T-cell (primary cell): ENCODE measurements at places on chromosomes 1 and 21. TPM values are rescaled to one million over a fixed set of nuclear protein-coding genes. Genes with fewer than 3 reads are reported as not detected.

- no peak for DNase-seq
Observed at GRCh38 chr21:10575311-10575667, 53.9 kb downstream of the TPTE start.

GRCh38 chr1:25807480-25808390 lies 7.7 kb downstream of the SELENON start:
- DNase-seq = no peak

GRCh38 chr1:64757213-64757612 lies 12.3 kb downstream of the RAVER2 start:
- no peak for DNase-seq

DNA sequence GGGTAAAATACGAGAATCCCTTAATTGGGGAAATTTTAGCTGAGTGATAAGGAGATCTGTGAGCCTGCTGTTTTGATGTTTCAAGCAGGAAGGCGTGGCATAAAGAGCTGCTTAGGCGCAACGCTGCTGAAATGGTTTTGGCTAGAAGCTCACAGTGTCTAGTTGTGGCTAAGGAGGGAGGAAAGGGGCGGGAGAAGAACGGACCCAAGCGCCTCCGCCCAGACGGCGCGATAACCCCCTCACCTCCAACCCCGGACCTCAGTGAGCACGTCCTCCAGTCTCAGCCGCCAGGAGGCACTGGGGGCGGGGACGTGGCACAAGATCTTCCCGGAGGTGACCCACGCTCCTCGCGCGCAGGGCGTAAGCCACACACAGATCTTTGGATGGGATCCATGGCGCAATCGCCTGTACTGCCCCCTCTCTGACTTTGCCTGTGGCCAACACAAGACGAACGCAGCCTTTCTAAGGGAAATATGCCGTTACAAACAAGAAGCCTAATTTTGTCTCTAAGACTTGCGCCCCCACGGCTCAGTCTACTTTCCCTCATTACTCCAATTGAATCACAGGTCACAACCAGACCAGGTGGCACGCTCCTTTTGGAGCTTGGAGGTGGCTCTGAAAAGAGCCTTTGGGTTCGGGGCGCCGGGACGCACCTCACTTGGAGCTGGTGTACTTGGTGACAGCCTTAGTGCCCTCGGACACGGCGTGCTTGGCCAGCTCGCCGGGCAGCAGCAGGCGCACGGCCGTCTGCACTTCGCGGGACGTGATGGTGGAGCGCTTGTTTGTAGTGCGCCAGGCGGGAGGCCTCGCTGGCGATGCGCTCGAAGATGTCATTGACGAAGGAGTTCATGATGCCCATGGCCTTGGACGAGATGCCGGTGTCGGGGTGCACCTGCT lies 23.4 kb upstream of the RNF187 start:
- no peak for DNase-seq

DNA sequence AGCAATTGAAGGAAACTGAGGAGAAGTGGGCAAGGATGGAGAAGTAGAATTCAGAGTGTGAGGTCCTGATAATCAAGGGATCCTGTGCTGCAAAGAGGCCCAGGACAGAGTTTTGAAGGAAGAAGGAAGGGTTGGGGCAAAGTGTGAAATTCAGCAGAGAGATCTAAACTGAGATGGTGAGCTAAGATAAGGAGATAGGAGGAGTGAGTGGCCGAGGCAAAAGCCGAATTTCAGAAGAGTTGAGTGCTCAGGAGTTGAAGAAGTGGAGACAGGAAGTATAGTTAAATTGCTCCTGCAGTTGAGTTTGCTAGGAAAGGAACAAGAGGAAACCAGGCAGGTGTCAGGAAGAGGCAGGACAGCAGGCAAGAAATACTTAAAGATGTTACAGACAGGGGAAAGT lies 16.4 kb upstream of the MAPKAPK2 start:
- no peak for DNase-seq

GRCh38 chr1:156420205-156421061 lies 51.4 kb downstream of the RHBG start:
- no peak for DNase-seq

DNA sequence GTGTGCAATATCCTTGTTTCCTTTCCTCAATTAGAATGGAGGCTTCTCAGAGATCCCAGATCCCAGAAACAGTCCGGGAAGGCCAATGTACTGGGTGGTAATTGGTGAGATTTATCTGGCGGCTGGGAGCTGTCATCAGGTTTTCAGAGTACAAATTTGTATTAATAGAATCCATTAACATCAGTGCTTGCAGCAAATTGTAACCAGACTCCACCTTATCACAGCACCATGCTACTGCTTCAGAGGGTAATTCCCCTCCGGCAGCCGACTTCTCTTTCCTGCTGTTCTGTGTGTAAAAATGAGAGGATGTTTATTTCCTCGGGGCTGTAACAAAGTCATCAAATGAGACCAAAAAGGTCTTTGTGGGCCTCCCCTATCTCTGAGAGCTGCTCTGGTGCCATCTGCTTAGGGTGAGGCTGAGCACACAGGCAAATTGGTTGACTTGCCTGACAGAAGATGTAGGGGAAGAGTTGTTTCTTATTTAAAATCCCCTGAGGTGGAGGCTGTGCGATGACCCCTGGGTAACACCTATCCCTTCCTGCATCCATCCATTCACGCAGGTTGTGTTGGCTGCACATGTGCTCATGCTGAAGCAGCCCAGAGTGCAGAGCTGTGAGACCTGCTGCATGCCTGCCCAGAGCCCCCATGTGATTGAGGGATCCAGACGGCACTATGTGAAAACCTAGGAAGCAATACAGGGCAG lies 19.2 kb downstream of the NFASC start:
- no peak for DNase-seq

DNA sequence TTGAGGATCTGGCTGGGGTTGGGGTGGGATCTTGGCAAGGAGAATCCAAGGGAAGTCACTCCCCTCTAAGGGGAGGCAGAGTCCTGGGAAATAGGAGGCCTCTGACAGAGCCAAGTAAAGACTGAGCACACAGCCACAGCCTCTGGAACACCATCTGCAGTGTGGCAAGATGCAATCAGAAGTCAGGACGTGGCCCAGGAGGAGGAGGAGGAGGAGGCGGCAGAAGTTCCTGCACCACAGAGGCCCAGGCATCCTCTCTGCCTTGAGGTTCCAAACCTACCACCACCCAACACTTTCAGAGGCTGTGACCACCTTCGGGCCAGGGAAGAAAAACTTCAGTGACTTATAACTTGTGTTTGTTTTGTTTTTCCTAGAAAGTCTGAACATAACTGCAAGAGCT lies 23.7 kb upstream of the KCNE2 start:
- no peak for DNase-seq

The THEM5 gene
- not detected for total RNA-seq

The PROK1 gene
- total RNA-seq = 0.20 TPM

The S100A1 gene
- total RNA-seq = not detected
